Stimulated activated CD8-positive, alpha-beta memory T cell treated with anti-CD3 and anti-CD28 coated beads, Interleukin-4, amount 100 ng/mL, for 24 hours (primary cell): ENCODE measurements at places on chromosomes 1 and 21.

- DNase-seq, result peak; percentile 54
Observed at GRCh38 chr1:234768569-234769283, 158.7 kb upstream of the IRF2BP2 start.

- DNase-seq, result peak; percentile 71
Observed at GRCh38 chr1:25774921-25775771, 24.8 kb upstream of the SELENON start.

DNA sequence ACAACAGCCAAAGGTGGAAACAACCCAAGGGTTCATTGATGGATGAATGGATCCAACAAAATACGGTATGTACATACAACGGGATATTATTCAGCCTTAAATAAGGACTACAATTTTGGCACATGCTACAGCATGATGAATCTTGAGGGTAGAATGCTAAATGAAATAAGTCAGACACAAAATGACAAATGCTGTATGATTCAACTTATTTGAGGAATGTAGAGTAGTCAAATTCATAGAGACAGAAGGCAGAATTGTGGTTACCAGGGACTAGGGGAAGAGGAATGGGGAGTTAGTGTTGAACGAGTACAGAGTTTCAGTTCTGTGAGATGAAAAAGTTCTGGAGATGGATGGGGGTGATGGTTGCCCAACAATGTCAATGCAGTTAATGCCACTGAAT is 118.0 kb upstream of the PAXBP1 start:
- DNase-seq, result no peak

- DNase-seq, result no peak
Observed at GRCh38 chr1:25668931-25669573, 52.5 kb downstream of the MAN1C1 start.

DNA sequence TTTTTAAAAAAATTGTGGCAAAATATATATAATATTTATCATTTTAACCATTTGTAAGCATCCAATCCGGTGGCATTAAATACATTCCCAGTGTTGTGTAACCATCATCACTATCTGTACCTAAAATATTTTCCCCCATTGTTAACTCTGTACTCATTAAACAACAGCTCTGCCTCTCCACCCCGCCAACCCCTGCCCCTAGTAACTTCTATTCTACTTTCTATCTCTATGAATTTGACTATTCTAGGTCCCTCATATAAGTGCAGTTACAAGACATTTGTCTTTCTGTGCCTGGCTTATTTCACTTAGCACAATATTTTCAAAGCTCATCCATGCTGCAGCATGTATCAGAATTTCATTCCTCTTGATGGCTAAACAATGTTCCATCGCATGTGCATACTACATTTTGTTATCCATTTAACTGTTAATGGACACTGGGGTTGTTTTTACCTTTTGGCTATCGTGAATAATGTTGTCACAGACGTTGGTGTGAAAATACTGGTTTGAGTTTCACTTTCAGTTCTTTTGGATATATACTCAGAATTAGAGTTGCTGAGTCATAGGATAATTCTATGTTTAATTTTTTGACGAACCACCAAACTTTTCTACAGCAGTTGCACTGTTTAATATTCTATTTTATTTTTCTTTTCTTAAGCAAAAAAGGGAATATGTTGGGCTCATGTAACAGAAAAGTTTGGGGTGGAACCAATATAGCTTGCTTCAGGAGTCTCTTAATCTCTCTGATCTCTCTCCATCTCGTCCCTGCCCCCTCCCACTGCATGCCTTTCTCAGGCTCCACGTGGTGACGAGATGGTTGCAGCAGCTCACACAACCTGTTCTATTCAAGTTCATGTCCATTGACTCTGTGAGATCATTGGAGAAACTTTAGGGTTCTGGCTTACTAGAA is 25.2 kb upstream of the RCAN1 start:
- no peak for DNase-seq

DNA sequence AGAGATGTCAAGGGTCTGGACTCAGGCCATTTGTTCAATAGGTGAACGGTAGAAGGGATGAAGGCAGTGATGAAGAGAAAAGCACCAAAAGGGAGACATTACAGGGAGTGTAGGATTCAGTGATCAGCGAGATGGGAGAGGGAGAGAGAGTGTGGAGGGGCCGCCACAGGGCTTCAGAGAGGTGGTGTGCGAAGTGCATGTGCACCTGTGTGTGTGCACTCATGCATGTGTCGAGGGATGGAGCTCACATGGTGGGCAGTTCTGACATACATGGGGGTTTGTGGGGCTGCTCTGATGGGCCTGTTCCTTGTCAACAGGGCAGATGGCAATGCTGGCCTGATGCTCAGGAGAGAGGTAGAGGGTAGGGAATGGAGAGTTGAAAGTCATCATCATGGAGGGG is 11.4 kb upstream of the KCNA2 start:
- no peak for DNase-seq

DNA sequence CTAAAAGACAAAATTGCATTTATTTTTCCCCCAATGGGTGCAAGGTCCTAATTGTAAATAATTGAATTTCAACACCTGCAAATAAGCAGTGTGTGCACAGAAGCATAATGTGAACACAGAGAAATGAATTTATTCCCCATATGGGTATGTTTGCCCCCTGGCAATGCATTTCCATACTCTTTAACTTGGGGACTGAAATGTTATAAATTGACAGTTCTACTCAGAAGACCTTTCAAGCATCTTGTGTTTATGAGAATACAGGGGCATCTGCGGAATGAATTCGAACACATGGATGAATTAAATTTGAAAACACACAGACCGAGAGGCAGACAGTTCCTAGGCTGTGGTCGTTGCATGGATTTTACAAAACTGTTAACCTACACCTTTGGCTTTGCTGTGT is 3.5 kb downstream of the PBX1 start:
- DNase-seq, result no peak

DNA sequence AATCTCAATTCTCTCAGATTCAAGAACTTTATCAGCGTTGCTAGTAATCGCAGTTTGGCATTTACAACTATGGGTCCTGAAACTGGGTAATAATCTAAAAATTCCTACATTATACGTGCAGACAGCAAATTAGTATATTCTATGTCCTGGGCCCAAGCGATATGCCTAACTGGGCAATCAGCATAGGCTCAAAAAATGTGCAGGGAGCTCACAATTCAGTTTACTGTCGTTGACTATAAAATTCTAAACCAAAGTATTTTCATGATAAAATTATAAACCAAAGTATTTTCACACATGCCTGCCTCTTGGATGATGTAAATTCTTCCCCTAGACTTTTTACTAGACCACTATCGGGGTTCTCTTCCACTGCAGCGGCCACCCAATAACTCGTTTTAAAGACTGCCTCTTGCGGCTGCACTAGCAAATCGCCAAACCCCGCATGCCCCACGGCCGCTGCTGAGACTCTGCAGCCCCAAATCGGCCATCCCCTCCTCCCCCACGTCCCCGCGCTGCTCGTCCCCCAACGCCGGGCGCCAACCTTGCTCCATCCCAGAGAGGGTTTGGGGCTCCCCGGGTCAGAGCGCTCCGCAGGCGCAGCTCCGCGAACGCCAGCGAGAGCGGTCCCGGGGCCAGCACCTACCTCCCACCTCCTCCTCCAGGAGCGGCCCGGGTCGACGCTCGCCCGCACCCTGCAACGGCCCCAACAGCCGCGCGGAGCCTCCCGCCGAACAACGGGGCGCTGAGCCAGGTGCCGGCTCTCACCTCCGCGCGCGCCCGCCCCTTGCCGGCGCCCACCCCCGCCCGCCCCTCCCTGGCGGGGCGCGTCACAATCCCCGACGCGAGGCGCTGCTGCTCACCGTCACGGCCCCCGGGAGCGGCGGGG is 506 bp downstream of the SSX2IP start:
- peak; percentile 44 for DNase-seq

DNA sequence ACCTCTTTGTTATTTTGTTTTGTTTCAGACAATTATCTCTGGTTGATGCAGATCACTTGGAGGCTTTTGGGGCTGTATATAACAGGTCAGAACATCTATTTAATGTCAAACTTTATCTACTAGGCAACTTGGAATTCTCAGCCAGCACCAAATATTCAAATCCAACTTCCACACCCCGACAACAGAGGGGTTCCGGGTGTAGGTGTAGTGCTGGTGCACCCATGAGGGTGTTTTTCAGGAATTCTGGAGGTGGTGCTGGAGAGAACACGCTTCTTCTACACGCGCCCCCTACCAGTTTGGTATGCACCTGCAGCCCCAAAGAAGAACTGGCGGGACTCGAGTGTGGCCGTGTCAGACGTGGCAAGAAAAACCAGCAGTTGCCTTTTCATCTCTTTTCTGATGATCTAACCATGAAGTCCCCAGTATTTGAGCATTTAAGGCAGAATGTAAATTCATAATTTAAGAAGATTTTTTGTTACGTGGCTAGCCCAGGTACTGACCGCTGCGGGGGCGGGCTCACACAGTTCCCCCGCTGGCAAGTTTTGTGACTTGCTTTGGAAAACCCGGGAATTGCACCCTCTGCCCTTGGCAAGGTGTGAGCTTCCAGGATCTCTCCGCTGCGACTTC is 462 bp upstream of the TLCD4 start:
- DNase-seq, result peak; percentile 18

- no peak for DNase-seq
Observed at GRCh38 chr1:151723726-151724370, 2.5 kb downstream of the RIIAD1 start.

DNA sequence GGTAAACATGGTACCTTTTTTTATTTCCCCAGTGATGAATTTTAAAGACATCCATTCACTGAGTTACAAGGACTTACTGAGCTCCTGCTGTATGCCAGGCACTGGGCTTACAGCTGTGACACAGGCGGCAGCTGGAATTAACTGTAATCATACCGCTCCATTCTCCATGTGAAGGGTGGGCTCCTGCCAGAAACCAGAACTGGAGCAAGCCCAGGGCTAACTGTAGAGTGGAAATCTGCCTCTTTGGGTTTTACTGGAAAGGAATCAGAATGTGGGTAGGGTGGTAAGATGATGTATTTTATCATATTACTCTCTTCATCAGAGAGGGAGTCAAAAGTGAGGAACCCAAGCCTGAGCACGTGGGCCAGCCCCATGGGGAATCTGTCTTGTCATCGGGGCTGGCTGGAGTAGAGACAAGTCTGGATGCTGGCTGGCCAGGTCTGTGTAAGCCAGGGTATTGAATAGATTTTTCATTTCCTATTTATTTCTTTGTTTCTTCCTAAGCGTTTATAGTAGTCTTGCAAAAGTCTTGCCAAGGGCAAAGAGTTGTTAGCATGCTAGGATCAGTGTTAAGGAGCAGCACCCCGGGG is 21.5 kb downstream of the FGGY start:
- DNase-seq, result no peak

DNA sequence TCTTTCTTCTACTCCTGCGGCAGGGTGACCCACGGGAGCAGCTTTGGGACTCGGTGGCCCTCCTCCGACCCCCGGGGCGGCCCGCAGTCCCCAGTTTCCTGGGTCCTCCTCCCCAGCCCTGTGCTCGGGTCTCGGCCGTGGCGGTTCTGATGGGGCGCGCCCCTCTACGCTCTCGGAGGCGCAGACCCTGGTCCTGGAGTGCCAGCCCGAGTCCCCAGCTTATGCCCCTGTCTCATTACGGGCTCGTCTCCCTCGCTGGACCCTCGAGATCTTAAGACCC is 430 bp downstream of the BTG2 start:
- no peak for DNase-seq

GRCh38 chr21:32021319-32021994 is 148.6 kb downstream of the HUNK start:
- no peak for DNase-seq

DNA sequence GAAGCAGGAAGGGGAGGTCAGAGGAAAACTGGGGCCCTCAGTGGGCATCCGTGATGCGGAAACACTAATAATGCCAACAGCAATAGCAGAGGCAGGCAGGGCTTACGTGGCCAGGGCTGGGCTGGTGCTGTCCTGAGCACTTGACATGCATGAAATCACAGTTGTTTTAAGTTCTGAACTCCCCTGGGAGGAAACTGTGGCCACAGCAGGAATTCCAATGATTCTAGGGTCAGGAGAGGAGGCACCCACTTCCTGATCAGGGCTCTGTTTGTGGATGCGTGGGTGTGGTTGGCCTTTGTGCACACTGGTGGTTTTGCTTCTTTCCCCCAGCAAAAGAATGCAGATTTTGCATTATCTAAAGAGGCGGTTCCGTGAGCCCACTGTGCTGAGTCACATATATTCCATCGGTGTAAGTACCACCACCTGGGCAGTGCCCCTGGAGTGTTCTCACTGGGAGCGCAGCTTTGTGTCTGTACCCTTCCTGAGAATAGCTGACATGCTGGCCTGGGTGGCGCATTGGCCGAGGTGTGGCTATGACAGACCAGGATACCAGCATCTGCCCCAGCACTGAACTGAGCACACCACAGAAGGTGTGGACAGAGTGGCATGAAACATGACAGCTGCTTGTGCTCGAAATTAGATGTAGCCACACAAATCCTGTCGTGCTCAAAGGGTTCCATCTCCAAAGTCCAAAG is 71.0 kb downstream of the PDE9A start:
- DNase-seq, result no peak

DNA sequence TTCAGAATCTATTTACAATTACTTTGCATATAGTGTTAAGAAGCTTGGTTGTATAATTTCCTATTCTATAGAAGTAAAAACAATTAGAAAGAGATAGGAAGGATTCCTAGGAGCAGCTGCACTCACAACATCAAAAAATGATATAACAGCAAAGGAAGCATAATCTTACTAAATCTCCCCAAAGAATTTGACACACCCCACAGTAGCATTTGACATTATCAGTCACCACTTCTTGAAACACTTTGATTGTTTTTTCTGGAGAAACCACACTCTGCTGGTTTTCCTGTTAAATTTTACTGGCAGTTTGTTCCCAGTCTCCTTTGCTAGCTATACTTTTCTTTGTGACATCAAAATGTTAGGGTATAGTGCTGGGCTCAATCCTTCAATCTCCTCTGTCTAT is 100.8 kb upstream of the KIAA1614 start:
- DNase-seq, result no peak

GRCh38 chr1:29237129-29237821 is 953 bp downstream of the PTPRU start:
- no peak for DNase-seq

DNA sequence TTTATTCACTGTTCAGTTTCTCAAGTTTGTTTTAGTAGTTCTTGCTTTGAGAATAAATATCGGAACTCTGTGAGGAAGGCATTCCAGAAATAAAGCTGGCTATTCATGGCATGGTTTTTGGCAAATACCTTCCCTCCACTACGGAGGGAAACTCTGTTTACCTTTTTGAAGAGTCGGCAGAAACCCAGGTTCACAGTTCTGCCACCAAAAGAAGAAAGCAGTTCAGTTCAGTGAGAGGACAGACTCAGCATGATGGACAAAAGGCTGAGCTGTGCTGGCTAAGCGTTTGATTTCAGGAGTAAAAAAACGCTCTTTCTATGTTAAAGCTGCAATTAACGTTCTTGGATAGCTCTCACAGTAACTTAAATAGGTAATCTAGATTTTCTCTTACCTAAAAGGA is 42.4 kb downstream of the CNN3 start:
- DNase-seq, result no peak

- no peak for DNase-seq
Observed at GRCh38 chr1:56967355-56967754, 1.5 kb upstream of the C8B start.

- no peak for DNase-seq
Observed at GRCh38 chr1:185585770-185586169, 148.4 kb upstream of the HMCN1 start.

DNA sequence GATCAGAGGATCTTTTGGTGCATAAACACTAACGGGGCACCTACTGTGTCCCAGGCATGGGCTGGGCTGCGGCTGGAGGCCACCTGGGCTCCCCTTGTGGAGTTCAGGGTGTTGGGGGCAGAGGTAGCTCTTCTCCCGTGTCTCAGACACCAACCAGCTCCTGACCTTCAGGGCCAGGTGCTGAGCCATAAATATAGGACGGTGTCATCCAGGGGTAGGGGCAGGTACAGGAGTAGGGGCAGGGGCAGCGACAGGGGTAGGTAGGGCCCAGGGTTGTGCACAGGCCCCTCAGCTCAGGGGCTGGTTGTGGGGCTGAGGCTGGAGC is 18.0 kb upstream of the LRRC3 start:
- DNase-seq, result no peak
